ENCODE measurements at places on chromosomes 1 and 21.
A peak's percentile ranks its signal among the peaks of the same experiment; 100 is the strongest.

DNA sequence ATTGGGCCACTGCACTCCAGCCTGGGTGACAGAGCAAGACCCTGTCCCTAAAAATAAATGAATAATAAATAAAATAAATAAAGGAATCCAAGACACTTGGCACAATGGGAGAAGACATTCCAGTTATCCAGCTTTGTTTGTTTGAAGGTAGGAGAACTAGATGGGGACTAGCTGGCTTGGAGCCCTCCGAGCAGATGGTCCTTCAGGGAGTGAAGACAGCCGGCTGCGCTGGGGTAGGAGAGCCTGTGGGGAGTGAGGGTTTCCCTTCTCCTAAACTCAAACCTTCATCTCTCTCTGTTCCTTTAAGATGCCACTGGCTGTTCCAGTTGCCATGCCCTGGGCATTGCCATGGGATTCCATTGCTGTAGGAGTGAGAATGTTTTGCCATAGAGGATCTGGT lies 120.6 kb downstream of the NAV1 start:
- DNase-seq, result no peak

- DNase-seq, result no peak
These were observed 2.4 kb downstream of the GPR157 start for GRCh38 chr1:9126511-9126910.

DNA sequence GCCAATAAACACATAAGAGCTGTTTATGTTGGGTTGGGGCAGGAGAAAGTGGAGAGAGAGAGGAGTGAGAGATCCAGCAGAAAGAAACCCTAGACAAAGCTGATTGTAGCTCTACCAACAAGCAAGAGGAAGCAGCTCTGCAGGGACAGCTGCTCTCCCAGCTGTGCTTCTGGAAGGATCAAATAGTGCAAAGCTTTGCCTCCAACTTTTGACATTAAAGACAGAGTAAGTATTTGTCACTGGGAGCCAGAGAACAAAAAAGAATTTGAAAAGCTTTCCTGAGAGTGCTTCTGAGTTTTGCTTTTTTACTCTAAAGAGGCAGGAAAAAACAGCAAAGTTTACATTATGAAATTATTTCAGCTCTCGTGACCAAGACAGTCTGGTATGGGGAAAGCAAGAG lies 28.5 kb upstream of the C1orf198 start:
- no peak for DNase-seq

- DNase-seq, result no peak
These were observed 45.1 kb downstream of the GRIK3 start for GRCh38 chr1:36989241-36989640.

GRCh38 chr1:65309304-65310077 lies at the start of gene DNAJC6:
Gene DNAJC6, plus strand, starts transcription at chr1:65309543. Its CDS starts 203 bp downstream, at chr1:65309746.
- peak; percentile 38 for DNase-seq

- no peak for DNase-seq
These were observed 81.7 kb upstream of the ATP1B1 start for GRCh38 chr1:169024800-169025271.

- no peak for DNase-seq
These were observed 54.1 kb upstream of the LYST start for GRCh38 chr1:235920596-235921375.

GRCh38 chr1:64010316-64010715 lies 193.1 kb upstream of the UBE2U start:
- DNase-seq, result no peak

DNA sequence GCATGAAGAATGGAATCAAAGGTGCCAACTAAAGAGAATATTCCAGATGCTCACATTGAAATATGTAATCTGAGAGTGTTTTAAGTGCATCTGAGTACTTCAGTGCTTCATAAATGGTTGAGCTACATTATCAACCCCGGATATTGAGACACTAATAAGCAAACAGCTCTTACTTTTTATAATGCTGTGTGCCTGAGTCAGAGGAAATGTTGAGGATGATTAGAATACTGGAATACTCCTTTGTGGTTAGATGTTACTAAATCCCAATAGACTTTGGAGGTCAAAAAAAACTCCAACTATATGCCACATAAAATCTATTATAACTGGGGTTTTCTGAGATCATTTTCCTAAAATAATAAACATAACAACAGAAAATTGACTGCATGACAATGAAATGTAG lies 12.5 kb upstream of the KCNA3 start:
- no peak for DNase-seq

- no peak for DNase-seq
These were observed 7.8 kb downstream of the AJAP1 start for GRCh38 chr1:4662168-4662567.

GRCh38 chr1:96945509-96946084 lies 224.0 kb downstream of the PTBP2 start:
- DNase-seq, result no peak

DNA sequence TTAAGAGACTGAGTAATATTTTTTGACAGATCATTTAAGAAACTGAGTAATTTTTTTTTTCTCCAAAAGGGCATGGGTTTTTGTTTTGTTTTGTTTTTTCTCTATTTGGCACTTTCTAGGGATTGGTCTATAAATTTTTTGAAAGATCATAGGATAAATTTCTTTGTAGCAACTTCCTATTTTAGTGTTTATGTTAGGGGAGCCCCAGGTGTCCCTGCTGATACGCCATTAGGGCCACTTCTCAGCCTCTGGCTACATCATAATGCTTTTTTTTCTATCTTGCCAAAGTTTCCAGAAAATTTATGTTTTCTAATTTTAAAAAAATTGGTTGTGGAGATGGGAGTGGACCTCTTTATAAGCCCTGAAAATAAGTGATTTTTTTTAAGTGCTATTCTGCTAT lies 2.6 kb downstream of the GABPA start:
- no peak for DNase-seq

DNA sequence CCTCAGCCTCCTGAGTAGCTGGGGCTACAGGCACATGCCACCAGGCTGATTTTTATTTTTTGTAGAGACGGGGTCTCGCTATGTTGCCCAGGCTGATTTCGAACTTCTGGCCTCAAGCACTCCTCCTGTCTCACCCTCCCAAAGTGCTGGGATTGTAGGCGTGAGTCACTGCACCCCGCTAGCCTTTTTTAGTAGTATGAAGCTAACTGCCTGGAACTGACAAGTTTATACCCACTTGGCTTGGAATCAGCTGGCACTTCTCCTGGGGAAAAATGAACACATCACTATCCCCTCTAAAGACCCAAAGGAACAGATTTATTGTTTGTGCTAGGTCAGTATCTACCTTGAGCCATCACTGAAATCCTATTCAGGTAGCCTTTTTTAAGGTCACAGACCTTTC lies 19.0 kb downstream of the TMEM63A start:
- no peak for DNase-seq

DNA sequence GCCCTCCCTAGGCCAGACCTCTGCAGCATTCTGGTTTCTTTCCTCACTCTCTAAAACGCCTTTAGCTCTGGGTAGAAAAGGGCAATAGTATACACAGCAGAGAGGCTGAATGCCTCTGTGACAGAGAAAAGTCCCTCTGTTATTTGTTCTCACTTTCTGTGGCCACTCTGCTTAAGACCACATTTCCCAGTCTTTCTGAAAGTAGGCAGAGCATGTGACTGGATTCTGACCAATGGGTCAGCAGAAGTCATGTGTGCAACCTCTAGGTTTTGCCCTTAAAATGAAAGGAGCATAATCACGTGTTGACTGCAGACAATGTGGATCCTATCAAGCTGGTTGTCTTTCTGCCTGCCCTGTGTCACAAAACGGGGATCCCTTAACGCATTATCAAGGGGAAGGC lies 79.7 kb upstream of the MARK1 start:
- DNase-seq, result no peak

- no peak for DNase-seq
These were observed 1769.7 kb downstream of the MRPL39 start for GRCh38 chr21:23837564-23837963.

- no peak for DNase-seq
These were observed 26.7 kb upstream of the PCP4 start for GRCh38 chr21:39840373-39841097.

DNA sequence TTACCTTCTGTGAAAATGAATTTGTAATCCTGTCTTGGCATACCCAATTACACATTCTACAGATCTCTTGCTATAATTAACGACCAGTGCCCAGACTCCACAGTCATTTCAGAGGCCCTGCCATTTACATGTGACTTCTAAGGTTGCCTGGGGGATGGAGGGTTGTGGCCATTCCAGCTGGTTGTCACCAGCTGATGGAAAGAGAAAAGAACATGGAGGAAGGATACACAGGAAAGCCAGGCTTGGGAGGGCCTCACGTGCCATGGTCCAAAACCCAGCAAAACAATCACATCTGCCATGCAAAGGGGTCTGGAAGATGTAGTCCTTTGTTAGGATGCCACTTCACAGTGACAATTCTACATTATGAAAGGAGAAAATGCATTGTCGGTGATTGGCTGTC lies 59.3 kb downstream of the LAMC2 start:
- DNase-seq, result no peak

GRCh38 chr1:11321656-11322491 lies 48.9 kb downstream of the UBIAD1 start:
- no peak for DNase-seq

GRCh38 chr1:21397813-21398188 lies 42.1 kb upstream of the NBPF3 start:
- DNase-seq, result peak; percentile 11

DNA sequence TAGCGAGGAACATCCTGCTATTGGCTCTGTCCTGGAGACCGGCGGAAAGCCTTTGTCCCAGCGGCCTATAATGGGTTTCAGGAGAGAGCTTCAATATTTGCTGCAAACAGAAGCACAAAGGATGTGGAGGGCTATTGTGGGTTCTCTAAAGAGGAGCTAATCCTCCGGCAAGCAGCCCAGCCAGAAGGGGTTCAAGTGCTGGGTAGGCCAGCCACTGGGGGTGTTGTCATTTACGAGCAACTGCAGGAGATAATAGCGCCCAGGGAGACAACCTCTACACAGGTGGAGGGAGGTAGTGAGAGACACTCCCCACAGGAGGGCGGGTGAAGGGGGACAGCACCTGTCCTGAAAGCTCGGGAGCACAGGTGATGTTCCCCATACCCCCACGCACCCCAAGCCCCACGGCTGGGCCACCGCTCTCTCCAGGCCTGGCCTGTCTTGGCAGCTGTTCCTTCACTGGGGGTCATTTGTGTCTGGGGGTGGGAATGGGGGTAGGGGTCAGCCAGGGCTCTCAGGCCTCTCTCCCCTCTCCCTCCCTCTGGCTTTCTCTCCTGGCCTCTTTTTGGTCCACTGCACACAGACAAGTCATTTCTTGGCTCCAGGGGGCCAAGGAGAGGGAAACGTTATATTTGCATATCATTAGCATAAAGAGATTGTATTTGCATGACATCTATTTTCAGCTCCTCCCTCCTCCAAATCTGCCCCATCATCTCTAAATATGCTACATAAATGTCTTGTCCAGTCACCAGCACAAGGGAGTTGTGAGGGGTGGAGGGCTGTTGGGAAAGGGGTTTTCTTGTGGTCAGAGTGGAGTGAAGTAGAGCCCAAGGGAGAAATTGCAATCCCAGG lies 22.0 kb upstream of the SLC26A9 start:
- DNase-seq, result no peak

- no peak for DNase-seq
These were observed 792.4 kb upstream of the ADGRL2 start for GRCh38 chr1:81008293-81008692.

DNA sequence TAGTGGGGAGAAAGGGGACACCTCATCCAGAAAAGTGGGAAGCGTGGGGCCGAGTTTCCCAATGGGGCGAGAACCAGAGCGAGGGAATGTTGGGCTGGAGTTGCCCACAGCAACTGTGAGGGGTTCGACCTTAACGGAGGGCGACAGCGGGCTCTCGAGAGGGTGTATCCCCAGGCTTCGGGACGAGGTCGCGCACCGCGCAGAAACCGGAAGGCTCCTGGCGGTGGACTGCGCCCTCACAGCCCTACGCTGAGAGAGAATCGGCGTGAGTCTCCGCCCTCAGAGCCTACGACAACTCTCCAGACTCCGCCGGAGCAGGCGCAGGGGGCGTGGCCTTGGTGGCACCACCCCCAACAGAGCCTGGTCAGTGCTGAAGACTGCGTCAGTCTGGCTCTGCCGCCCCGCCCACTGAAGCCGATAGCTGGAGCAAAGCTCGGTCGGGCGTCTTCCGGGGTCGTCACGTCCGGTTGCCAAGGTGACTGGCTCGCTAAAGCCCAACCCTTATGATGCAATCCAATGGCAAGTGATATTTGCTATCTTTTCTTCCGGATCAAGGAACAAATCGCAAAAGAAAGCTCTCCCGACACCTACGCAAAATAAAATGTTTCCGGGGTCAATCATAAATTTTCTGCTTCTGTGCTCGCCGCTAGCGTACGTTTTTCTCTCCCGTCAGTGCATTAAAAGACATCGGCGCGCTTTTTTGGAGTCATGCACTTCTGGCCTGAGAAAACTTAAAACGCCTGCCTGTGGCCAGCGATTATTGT lies at the start of gene LRIF1:
LRIF1 (minus strand) TSS at position 232 of the 764 bp plus-strand sequence. CDS start 234 bp downstream, outside the sequence.
- DNase-seq, result peak; percentile 100

GRCh38 chr21:35204850-35205541 lies 155.9 kb upstream of the RUNX1 start:
- DNase-seq, result peak; percentile 15

DNA sequence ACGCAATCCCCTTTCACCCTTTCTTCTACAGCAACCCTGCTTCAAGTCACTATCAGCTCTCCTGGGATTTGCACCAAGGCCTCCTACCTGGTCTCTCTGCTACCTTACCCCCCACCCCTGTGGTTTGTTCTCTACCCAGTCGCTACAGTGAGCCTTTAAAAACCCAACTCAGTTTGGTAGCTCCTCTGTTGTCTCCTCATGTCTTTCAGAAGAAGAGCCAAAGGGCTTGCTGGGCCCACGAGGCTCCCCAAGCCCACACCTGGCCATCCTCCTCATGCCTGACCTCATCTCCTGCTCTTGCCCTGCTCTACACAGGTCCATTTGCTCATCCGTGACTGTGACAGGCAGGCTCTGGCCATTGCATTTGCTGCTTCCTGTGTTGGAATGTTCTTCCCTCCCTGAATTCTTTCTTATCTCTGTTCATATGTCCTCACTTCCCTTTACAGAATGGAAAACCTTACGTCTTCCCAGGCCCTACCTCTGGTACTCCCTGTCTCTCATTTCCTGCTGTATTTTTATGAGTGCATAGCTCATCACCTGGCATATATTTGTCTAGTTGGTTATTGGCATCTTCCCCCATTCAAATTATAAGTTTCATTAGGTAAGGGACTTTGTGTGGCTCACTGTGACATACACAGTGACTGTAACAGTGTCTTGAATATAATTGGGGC lies 3.3 kb downstream of the RGS16 start:
- no peak for DNase-seq

- no peak for DNase-seq
These were observed 37.3 kb downstream of the F13B start for GRCh38 chr1:197029749-197030148.

DNA sequence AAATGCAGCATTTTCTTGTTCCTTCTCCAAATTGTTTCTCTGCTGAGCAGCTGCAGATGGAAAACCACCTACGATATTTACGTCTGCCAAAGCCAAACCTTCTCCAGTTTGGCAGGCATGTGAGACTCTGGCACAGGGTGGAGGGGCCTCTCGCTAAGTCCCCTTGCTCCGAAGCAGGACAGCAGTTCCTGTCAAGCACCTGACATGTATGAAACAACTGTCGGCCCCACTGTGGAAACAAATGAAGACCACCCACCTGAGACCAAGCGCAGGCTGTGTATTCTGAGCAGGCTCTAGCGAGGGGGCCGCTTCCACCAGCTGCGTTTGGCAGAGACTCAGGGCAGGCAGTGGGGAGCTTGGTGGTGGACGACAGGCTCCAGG lies 74.7 kb downstream of the RIPK4 start:
- no peak for DNase-seq
